Stimulated activated CD8-positive, alpha-beta memory T cell treated with anti-CD3 and anti-CD28 coated beads, Interleukin-7, amount 100 ng/mL, for 1 hour (primary cell): ENCODE measurements at places on chromosomes 6 and 20.

GRCh38 chr6:161031721-161032495, 40.3 kb downstream of the MAP3K4 start:
- DNase-seq: no peak

- no peak for DNase-seq
These were observed 7.5 kb upstream of the RREB1 start for GRCh38 chr6:7100072-7100752.

- DNase-seq: no peak
These were observed 1.2 kb downstream of the HIVEP1 start for GRCh38 chr6:12013307-12013719.

- no peak for DNase-seq
These were observed 52.3 kb downstream of the SLC22A3 start for GRCh38 chr6:160400446-160400845.

- no peak for DNase-seq
These were observed 29.4 kb downstream of the PHIP start for GRCh38 chr6:79048611-79049010.

DNA sequence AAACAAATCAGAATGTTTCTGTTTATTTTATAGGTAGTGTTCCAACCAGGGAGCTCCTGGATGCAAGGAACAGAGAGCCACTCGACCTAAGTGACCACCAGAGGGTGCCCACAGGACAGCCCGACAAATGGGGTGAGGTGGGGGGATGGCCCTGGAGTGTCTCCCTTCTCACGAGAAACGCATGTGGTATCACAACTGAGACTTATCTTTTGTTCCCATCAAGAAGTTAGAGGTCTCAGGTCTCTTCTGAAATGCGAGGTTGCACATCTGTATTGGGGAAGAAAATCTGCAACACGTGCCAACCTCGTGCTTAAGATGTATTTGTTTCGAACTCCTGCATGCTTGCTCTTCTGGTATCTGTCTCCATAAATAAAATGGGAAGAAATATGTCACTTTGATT, 104.0 kb downstream of the ISM1 start:
- no peak for DNase-seq

DNA sequence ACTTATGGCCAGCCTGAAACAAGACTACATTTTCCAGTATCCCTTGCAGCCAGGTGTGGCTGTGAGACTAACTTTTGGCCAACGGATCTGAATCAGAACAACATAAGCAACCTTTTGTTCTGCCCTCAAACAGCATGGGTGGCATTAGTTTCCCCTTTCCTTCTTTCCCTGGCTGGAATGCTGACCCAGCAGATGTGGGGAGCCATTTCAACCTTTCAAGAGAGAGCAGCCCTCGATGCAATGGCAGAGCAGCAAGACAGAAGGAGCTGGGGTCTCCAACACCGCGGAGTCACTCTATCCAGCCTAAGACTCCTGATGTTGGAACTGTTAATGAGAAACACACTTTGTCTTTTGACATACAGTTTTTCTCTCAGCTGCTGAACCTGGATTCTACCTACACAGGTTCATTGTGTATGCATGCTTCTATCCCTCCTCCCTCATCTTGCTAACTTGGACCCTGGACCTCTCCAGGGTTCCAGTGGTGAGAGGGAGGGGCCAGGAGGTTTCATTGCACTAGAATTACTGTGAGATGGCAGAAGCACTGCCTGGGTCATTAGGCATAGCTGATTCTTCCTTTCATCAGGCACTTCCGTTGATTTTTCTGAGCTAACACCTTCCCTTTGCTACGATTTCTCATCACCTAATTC, 28.8 kb upstream of the DDR1 start:
- DNase-seq: no peak

GRCh38 chr6:8562125-8562524, 126.8 kb upstream of the SLC35B3 start:
- DNase-seq: no peak

DNA sequence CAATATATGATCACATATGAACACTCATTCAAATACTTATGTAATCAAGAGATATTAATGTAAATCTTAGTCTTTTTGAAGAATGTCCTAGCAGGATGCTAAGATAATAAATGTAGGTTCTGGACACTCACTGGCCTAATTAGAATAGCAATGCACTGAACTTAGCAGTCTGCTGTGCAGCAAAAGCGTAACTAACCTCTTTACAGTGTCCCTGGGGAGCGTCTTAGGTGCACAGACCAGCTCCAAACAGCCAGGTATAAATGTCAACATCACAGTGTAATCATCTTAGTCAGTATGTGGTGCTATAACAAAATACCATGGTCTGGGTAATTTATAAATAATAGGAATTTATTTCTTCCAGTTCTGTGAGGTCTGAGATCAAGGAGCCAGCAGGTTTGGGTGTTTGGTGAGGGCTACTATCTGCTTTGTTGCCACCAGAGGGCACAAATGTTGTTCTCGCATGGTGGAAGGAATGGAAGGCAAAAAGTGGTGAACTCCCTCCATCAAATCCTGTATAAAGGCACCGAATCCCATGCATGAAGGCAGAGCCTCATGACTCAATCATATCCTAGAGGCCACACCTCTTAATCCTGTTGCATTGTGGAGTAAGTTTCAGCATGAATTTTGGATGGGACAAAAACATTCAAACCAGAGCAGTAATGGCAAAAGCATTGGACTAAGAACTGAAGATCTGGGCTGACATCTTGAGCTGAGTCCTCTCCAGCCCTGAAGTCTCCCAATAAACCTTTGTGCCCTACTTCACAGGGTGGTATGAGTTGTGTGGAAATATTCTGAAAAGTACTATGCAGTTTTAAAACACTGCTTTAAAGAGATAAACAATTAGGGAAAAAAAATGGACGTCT, 41.8 kb upstream of the FOXO3 start:
- no peak for DNase-seq

DNA sequence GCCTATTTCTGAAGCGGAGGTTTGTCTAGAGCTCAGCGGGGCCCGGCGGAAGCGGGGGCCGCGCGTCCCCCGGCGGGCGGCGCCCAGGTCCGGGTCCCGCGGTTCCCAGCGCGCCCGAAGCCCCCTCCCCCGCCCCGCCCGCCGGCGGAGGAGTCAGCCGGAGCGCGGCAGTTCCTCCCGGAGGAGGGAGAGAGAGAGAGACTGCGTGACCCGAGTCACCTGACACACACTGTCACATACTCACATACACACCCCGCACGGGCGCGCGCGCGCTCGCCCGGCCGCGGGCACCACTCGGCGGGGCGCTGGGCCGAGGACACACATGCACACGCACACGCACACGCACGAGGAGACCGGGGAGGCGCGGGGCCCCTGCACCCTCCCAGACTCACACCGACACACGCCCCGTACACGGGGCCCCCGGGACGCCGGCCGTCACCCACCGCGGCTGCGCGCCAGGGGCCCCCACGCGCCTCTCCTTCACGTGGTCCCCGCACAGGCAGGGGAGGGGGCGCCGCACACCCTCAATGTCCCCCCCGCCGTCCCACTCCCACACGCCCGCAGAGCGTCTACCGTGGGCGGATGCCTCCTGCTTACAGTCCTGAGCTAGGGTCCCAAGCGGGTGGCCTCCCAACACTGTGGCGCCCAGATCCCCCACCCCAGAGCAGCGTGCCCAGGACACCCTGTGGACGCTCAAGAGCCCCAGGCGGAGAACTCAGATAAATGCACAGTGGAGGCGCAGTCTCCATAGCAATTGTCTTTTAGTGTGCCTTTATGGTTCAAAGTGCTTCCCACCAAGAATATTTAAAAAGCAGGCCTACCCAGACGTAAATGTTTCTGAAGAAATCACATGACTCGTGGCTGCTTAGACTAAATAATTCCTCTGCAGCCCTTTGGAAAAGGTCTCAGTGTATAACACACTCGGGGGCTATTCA, at the start of gene RRAGD:
RRAGD (minus strand) TSS at position 203 of the 935 bp plus-strand sequence. CDS start 280 bp downstream, outside the sequence.
- no peak for DNase-seq

DNA sequence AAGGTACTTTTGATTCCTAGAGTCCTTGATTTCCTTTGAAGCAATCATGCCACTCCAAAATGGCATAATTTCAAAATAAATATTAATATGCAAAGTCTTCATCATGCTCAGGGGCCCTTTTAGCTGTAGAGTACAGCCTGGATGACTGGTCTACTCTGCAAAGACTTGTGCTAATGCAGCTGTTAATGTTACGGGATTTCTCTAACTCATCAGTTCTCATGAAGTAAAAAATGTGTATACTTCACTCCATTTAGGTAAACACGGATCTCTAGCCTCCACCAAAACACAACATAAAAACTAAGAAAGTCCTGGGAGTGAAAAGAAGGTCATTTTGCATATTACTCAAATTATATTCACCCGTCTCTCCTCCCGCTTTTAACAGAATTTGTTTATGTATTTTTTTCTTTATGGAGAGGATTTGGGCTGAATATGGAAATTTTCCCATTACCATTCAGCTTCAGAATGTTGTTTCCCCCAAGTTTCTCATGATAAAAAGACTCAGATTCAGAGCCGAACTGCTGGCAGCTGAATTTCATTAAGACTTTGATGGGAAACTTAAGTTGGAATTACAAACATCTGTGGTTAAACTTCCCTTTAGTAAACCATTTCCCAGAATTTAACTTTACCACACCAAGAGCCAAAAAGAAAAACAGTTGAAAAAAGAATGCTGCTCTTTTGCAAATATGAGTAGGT, 8.7 kb downstream of the LAMA4 start:
- no peak for DNase-seq

DNA sequence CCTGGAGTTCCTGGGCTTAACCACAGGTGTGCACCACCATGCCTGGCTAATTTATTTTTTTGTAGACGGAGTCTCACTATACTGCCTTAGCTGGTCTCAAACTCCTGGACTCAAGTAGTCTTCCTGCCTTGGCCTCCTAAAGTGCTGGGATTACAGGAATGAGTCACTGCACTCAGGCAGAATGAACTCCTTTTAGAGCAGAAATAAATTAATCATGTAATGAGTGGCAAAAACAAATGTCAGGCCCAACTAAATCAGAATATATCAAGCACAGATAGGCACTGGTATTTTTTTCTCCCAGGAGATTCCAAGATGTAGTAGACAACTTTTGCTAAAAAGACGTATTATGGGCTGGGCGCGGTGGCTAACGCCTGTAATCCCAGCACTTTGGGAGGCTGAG, 2.6 kb downstream of the RPS10 start:
- DNase-seq: no peak

- DNase-seq: no peak
These were observed 135.6 kb downstream of the COL12A1 start for GRCh38 chr6:75070244-75070643.

DNA sequence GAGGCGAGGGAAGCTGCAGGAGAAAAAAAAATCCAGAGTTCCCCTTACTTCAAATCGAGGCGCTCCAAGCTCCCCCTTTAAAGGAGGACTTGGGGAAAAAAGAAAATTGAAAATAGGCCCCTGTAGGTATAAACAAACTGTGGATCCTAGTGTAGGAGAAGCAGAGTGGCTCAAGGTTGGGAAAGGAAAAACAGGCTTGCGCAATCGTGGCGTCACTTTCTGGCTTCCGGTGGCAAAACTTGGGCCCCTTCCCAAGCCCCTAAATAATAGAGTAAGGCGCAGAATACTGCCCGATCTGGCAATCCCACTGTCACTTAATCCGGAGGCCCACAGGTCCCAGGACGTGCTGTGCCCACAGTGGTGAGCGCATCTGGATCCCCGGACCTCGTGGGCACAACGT, 8.0 kb downstream of the PAX1 start:
- no peak for DNase-seq

DNA sequence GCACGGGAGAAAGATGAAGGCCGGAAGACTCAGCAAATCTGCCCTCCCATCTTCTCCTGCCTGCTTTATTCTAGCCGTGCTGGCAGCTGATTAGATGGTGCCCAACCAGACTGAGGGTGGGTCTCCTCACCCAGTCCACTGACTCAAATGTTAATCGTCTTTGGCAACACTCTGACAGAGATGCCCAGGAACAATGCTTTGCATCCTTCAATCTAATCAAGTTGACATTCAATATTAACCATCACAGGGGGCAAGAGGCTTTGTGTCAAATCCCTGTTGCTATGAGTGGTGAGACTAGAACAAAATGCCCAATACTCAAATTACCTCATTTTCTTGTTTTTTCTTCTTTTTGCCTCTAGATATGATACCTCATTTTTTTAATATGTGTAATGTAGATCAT, 27.4 kb upstream of the PLAGL1 start:
- DNase-seq: no peak

DNA sequence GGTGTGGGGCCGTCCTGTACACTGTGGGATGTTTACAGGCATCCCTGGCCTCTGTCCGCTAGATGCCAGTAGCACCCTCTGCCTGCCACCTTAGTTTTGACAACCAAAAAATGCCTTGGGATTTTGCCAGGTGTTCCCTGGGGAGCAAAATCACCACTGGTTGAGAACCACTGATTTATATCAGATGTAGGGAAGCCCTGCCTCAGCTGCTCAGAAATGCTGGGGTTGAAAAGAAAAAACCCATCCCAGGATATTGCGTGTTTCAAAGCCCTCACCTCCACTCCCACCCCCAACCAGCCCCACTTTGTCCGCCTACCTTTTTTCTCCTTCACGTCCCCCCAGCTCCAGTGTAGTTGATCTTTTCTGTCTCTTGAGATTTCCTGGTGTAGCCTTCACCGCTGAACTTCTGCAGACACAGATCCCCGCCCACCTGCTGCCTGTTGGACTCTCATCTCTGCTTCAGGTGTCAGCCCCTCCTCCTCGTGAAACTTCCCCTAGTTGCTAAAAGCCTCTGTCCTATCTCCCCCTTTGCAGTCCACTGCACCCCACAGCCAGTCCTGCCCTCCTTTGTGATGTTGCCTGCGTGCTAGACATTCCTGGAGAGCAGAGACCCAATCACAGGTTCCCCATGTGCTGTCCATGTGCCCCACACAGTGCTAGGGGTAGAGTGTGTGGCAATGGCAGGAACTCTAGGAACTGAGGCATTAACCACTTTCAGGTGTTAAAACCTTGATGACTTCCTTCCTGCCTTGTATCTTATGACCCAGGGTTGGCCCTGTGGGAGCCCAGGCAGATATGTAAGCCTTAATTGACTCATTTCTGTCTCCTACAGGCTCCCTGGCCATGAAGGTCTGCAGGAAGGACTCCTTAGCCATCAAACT, 98.9 kb downstream of the TBC1D7 start:
- DNase-seq: no peak

GRCh38 chr6:170443151-170443662, 109.9 kb downstream of the PSMB1 start:
- no peak for DNase-seq

GRCh38 chr6:106746652-106747051, 117.3 kb downstream of the QRSL1 start:
- DNase-seq: no peak

DNA sequence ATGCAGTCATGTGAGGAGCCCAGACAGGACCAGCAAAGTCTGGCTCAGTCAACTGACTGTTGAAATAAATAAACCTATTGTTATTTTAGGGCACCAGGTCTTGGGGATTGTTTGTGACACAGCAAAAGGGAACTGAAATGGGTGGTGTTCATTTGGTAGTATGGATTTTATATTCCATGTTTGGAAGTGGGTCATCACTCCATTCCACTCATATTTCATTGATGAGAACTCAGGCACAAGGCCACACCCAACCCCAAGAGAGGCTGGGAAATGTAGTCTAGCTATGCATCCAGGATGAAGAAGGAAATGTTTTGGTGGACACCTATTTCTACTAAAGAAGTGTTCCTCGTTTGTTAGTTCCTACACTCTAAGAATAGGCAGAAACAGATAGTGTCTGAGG, 64.9 kb upstream of the BTBD3 start:
- no peak for DNase-seq

- DNase-seq: no peak
These were observed 237.7 kb downstream of the FOXA2 start for GRCh38 chr20:22346716-22347115.

- no peak for DNase-seq
These were observed 660.2 kb downstream of the EPHA7 start for GRCh38 chr6:92759178-92759577.

- DNase-seq: no peak
These were observed 38.1 kb upstream of the CD83 start for GRCh38 chr6:14079433-14079832.

- DNase-seq: no peak
These were observed 128.4 kb upstream of the SGK1 start for GRCh38 chr6:134446218-134446848.
